ENCODE measurements at places on chromosomes 11 and 22.

- peak; percentile 65 for DNase-seq
These were observed 1089.3 kb downstream of the FAM181B start for GRCh38 chr11:81644239-81644840.

GRCh38 chr11:92475819-92476218 is 251.2 kb downstream of the FAT3 start:
- DNase-seq, result no peak

- DNase-seq, result no peak
These were observed 636 bp downstream of the KCNQ1OT1 start for GRCh38 chr11:2699185-2699530.

DNA sequence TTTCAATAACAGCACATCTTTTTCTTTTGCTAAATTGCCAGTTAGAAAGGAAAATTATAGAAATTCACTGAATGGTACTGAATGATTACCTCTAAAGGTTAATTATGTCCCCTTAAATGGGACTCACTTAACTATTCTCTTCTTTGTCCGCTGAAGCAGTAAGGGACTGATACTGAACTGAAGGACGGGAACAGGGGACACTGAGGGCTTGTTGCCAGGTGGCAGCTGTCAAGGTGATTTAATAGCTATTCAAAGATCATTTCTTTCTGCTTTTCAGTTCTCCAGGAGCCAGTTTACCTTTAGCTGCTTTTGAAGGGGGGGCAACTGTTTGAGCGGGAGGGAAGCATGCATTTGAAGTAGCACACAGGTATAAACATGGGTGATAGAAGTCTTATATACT is 325.4 kb upstream of the CCDC90B start:
- no peak for DNase-seq

DNA sequence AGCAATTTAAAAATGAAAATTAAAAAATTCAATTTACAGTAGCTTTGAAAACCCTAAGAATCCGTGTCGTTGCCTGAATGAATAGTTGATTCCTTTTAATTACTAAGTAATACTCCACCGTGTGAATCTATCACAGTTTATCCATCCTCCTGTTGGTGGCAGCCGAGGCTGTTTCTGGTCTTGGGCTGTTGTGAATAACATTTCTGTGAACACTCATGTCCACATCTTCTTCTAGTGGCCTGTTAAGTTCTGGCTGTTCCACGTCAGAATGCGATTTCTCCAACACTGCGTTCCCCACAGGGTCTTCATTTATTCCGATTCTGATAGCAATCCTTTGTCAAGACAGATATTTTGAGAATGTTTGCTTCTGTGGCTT is 223.0 kb downstream of the TBC1D22A start:
- DNase-seq, result no peak

DNA sequence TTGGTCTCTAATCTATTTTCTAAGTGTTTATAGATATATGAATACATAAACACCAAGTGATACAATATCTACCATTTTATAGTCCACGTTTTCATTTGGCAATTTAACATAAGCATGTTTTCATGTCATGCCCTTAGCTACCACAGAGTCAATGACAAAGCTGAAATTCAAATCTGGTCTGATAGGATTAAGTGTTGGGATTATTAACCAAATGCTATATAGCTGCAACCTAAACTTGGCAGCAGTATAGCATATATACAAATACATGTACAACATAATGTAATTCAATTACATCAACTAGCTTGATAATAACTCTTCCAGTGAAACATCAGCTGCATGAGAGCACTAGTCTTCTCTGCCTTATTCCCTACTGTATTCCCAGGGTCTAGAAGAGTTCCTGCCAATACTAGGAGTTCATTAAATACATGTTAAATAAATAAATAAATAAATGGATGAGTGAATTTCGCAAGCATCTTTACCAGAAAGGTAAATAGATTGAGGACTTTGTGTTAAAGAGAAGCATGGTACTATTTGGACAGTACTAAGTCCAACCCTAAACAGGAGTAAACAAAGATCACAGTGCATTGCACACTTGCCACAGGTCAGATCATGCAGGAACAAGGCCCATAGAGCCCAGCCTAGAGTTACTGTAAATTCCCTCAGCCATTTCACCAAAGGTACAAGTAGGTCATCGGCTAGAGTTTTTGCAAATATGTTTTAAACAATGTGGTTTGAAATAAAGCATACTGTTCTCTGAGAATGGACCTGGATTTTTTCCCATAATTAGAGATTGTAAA is 12.8 kb downstream of the SAA4 start:
- no peak for DNase-seq

- DNase-seq, result no peak
These were observed 1.7 kb downstream of the CTSD start for GRCh38 chr11:1761857-1762536.

GRCh38 chr11:2649848-2650247 is 49.9 kb downstream of the KCNQ1OT1 start:
- no peak for DNase-seq

DNA sequence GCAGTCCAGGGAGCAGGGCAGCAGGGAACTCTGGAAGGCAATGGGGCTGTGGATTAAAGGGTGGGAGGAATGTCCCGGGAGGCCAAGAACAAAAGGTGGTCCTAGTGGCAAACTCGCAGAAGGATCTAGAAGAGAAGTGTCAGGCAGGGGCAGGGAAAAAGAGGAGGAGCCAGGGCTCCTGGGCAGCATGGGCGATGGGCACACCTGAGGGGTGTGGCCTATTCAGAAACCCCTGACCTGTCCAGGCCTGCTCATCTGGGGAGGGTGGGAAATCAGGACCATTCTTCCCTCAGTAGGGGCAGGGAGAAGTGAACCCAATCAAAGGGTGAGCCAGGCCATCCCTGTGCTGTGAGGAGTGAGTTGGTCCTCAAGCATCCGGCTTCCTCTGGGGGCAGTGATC is 108.6 kb downstream of the TRIM29 start:
- DNase-seq, result no peak

DNA sequence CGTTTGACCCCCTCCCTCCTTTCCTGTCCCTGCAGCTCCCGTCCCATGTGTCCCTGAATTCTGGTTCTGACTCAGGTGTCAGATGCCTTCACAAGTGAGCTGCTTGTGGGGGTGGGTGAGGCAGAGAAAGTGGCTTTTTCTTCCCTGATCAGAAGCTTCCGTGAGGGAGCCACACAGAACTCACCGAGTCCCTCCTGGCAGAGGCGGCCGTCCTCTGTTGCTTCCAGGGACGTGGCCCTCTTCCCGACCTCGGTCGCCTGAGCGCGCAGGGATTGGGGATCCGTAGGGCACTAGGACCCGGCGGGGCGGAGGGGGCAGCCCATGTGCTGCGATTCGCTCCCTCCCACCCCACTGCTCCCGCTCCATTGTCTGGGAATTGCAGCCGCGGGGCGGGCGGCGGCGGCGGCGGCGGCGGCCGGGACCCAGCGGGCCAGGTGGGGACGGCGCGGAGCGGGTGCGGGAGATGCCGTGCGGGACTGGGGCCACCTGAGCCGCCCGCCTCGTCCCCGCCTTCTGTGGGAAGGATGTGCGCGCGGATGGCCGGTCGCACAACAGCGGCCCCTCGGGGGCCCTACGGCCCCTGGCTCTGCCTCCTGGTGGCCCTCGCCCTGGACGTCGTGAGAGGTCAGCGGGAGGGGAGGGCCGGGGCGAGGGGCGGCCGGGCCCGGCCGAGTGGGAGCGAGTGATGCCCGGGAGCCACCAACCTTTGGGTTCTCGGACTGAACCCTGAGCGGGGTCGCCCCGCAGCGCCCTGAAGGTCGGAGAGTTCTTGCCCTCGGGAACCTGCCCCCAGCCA is at the start of gene TMEM132A:
TSS of gene TMEM132A (plus strand) at position 351 of the 796 bp plus-strand sequence. CDS start at position 525, 174 bp downstream.
- no peak for DNase-seq

- DNase-seq, result no peak
These were observed 134.3 kb upstream of the SESN3 start for GRCh38 chr11:95365348-95365747.

DNA sequence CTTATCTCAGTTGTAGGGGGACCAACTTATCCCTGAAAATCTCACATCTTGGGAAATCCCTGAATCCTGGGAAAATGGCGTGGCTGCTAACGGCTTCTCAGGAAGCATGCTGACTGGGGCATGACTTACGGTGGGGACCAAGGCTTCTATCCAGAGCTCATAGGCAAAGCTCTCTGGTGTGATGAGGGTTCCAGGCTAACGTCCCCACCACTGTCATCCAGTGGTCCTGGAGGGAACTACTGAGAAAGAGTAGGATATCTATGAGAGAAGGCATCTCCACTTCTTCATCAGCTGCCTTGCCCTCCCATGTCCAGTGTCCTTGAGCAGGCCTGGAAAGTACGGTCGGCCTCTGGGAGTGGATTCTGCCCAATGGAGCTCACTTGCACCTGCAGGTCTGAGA is 210.4 kb upstream of the B3GAT1 start:
- no peak for DNase-seq

DNA sequence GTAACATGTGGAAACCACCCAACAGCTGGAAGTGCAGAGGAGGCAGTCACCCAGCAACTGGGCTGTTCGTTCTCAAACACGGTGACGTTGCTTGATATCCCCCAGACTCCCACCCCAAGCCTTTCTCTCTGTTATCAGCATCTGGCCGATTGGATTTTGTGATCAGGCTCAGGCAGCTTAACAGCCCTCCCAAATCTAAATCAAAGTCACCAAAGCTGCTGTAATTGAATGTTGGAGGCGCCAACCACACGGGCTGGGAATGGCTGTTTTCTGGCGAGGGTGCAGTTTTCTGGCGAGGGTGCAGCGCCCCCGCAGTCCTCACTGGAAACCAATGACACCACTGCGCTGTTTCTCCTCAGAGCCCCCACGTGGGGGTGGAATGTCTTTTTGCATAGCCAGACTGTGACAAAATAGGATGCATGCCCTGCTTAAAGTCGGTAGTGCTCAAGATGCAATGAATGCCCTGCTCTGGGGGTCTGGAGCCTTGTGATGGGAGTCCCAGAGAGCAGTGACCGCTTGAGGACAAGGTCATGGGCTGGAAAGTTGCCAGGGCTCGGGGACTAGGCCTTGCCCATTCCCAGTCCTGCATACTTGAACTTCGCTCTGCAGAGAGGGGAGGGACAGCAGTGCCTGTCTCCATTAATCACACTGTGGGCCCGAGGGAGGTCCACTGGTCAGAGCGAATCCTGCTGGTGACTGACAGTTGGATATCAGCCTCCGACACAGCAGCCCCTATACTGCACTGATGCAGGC is 105.3 kb downstream of the MORC2 start:
- DNase-seq, result no peak

DNA sequence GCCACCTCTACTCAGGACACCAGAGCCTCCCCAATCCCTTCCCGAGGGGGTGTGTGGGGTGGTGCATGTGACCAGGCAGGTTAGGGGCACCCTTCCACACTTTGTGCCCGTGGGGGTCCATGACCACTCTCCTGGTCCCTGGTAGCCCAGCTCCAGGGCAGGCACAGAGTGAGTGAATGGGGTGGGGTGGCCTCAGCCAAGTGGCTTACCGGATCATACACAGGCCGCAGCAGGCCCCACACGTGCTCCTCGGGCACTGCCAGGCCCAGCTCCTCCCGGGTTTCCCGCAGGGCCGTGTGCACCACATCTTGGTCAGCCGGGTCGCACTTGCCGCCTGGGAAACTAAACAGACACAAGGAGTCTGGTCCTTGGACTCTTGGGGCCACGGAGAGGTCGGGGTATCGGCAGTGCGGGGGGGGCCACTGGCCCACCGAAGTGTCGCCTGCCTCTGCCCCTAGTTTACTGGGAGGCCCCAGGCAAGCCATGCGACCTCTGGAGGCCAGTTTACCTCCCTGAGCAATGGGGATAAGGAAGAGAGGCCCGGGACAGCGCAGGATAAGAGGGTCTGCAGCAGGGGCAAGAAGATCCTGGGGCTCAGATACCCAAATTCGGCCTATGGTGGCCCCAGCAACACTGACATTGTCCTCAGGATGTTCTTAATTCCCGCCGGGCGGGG is 889 bp downstream of the NUDT8 start:
- peak; percentile 47 for DNase-seq

DNA sequence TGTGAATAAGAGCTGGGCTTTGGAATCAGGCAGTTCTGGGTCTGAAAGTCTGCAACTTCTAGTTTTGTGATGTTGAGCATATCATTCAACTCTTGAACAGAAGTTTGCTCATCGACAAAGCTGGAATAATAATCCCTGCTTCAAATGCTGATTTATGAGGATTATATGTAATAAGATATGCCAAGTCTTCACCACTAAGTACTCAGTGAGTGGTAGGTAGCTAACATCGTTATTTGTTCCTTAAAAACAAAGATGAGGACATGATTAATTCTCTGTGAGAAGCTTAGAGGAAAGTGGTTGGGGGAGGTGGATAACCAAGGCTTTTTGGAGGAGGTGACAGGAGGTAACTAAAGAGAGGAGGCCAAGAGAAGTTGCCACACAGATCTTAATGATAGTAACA is 96.5 kb downstream of the ME3 start:
- no peak for DNase-seq

- no peak for DNase-seq
These were observed 18.2 kb downstream of the ARRB1 start for GRCh38 chr11:75333022-75333806.

GRCh38 chr11:22822203-22822602 is 7.4 kb downstream of the SVIP start:
- no peak for DNase-seq

DNA sequence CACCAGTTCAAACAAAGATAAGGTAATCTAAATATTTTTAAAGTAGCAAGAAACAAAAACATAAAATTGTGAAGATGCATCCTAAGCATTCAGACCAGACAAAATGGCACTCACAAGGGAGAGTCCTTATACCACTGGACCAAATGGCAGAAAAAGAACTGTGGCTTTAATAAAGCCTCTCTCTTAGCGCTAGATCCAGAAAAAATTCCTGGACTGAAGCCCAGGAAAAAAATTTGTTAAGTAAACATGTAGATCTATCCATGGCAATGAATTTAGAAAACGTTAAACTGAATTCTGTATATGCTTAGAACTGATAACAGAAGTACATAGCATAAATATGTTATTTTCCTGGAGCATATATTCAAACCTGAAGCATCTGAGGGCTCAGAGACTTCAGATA is 11.8 kb upstream of the CD59 start:
- no peak for DNase-seq

- DNase-seq, result no peak
These were observed 6.3 kb downstream of the TMEM121B start for GRCh38 chr22:17114898-17115235.

- DNase-seq, result no peak
These were observed 2.8 kb upstream of the NUCB2 start for GRCh38 chr11:17273668-17274282.

DNA sequence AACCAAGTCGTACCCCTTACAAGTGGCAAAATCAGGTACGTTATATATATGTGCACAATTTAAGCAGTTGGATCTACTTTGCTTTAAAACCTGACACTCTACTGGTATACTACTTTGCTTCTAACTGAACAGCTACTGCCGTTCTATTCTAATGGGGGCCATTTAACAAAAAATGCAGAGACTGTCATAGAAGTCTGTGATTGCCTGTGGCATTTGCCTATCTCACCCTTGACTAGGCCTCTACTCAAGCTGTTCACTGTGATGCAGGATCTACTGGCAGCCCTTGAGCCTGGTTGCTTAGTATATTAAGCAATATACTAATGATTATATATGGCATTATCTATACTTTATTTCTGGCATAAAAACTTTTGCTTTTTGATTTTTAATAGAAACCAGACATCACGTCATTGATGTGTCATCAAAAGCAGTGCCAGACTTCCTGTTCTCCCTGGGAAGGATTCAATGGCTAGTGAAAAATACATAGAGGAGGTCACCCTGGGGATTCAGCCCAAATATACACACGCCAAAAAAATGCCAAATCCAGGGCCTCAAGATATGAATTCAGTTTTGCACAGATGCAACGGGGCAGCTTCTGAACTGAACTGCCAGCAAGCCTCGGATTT is 40.0 kb upstream of the FIBIN start:
- DNase-seq, result no peak

All from MM.1S (cell line).